MCF 10A (cell line): ENCODE measurements at places on chromosomes 7 and 10.
A peak's percentile ranks its signal among the peaks of the same experiment; 100 is the strongest.

- no peak for DNase-seq
Observed at GRCh38 chr7:127751062-127751461, 99.1 kb downstream of the SND1 start.

- DNase-seq = peak; percentile 92
Observed at GRCh38 chr7:99379043-99379577, 4.6 kb downstream of the ARPC1B start.

- no peak for DNase-seq
Observed at GRCh38 chr7:107503687-107504086, 33.8 kb downstream of the GPR22 start.

DNA sequence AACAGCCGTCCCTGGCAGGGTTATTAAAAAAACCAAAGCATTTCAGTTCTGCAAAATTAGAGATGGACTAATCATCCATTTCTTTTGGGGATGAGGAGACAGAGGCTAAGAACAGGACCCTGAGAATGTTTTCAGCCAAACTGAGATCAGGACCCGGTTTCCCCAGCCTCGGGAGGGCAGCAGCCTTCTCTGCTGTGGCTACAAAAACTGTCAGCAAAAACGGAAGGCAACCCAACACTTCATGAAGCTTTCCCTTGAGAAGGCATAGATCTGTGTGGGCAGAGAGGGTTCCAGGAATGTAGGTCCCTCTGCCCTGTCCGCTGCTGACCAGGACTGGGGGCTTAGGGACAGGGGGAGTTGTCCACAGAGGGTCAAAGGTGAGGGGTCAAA lies 313.5 kb downstream of the TCERG1L start:
- DNase-seq = no peak

GRCh38 chr7:7554649-7555575 lies 11.8 kb upstream of the MIOS start:
- DNase-seq = no peak

DNA sequence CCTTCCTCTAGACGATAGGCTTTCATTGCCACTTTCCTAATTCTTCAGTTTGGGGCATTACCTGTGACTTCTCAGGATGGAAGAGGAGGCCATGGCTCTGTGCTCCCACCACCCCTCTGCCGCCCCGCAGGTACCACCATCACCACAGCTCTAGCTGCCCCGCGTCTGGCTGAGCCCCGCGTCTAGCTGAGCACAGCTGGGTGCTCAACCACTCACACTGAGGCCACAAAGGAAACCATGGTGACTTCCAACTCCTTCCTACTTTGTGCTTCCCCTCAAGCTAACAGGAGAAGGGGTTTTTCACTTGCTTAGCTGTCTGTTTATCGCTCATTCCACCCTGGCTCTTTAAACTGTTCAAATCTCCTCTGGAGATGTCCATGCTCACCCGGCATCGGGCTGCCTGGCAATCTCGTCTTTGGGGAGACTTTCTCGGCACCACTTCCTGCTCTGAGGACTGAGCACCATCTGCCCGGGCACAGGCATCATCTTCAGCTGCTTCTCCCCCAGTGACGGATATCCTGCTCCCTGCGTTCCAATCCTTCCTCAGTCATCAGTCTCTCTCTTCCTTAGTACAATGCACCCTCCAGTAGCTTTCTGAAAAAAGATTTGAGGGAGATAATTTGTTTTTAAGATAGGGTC lies 59.4 kb downstream of the MAD1L1 start:
- DNase-seq = no peak

DNA sequence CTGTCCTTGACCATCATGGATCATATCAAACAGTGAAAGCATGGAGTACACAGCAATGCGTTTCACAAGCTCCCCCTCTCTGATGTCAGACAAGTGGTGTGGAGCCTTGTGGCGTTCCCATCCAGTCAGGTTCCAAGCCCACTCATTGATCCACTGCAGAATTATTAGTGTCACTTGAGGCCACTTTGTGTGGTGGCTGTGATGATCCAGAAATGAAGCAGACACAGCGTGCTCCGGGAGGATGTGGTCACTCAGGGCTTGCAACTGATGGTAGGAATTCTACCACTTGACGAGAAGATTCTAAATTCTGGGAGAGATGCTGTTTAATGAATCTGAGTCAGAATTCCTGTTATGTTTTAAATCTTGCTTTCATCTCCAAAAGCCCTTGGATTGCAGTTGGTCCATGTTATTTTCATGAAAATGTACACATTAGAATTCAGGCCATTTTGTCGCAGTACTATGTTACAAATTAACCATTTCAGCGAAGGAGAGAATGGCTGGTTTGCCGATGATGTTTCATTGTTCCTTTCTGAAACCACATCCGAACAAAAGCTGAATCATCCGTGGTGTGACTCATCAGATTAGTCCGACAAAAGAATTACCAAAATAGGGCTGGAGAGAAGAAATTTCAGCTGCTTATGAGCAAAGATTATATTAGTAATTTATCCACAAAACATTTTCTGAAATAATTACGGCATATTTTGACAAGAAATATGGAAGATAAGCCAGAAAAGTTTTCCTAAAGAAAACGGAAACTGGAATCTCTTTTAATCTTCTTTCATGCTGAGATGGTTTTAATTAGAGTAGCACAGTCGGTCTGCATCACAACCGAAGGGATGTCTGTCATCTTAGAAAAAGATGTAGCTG lies 48.1 kb downstream of the INSYN2A start:
- DNase-seq = peak; percentile 88

- DNase-seq = no peak
Observed at GRCh38 chr7:147012666-147013065, 896.1 kb downstream of the CNTNAP2 start.

DNA sequence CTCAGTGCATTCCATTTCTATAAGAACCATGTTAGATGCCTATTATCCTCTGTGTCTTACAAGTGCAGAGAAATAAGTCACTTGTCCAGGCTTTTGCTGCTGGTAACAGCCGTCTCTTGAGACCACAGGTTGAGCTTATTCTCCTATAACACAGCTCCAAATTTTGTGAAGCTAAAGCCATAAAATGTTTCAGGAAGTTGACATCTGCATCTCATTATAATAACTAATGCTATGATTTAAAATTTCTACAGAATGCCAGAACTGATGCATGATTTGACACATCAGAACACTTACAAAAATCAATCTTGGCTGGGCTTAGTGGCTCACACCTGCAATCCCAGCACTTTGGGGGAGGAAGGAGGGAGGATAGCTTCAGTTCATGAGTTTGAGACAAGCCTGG lies 986.9 kb downstream of the TYW1 start:
- DNase-seq = no peak

GRCh38 chr10:61618388-61618961 lies 44.3 kb upstream of the CABCOCO1 start:
- DNase-seq = no peak

- DNase-seq = peak; percentile 62
Observed at GRCh38 chr7:33195264-33195663, 65.9 kb downstream of the BBS9 start.

DNA sequence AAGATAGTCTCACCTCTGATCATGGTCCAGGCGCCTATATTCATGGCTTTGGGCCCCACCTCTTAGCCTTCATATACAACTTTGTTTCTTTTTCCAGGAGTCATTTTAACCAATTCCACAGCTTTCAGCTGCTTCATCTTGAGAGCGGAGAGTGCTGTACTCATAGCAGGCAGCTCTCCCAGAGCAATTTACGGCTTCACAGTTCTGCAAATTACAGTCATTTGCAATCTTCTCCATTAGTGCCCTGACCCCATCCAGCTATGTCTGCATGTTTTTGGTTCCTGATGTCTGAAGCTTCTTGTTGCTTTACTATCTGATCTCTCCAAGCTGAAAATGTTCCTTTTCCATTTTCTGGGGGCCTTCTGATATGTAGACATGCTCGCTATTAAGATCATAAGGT lies 18.0 kb upstream of the MEST start:
- no peak for DNase-seq

DNA sequence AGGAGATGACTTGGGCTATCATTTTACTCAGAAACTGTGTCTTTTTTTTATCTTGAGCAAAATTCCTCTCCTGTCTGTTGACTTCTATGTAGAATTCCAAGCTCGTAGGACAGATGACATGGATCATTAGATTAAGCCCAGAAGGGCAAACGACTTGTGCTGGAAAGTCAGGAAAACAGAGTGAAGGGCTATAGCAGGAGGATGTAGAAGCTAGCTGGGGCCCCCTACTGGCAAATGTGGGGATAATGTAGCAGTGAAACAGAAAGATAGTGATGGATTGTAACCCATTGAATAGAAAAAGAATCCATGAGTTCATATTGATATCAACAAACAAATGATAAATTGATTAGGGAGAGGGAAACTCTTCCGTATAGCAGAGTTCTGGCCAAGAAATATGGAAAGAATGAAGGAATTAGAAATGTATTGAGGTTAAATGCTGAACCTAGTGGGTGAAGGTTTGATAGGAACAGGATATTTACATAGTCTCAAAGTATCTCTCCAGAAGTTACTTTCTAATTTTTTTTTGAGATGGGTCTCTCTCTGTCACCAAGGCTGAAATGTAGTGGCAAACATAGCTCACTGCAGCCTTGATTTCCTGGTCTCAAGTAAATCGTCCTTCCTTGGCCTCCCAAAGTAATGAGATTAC lies 103.6 kb downstream of the LYZL1 start:
- peak; percentile 68 for DNase-seq

DNA sequence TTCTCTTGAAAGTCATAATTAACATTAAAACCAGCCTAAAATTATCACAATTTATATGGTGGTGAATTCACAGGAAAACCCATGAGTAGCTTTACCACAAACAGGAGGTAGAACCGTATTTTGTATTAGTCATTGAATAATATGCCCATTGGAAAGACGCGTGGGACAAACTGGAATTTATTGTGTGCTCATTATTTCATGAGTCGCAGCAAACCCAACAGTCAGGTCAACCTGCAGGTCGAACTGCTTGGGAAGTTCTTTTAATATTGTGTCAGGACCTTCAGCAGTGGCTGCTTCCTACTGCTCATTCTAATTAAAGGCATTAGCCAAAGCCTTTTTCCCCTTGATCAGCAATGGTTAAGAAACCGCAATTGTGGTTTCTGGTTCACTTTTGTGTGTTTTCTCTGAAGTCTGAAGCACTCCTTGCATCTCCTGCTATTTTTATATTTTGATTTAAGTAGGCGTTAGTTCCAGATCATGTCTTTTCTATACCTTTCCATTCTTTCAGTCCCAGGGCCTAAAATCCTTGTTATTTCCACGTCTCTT lies 100.1 kb downstream of the RAB11FIP2 start:
- DNase-seq = peak; percentile 8

- no peak for DNase-seq
Observed at GRCh38 chr7:36096460-36097095, 56.5 kb upstream of the EEPD1 start.
